NCI-H524 treated with DMSO at 0.1 percent for 48 hours (cell line): ENCODE measurements at places on chromosomes 5 and 9.
A peak's percentile ranks its signal among the peaks of the same experiment; 100 is the strongest.

- DNase-seq: no peak
These were observed 22.7 kb upstream of the FSTL4 start for GRCh38 chr5:133635051-133635450.

DNA sequence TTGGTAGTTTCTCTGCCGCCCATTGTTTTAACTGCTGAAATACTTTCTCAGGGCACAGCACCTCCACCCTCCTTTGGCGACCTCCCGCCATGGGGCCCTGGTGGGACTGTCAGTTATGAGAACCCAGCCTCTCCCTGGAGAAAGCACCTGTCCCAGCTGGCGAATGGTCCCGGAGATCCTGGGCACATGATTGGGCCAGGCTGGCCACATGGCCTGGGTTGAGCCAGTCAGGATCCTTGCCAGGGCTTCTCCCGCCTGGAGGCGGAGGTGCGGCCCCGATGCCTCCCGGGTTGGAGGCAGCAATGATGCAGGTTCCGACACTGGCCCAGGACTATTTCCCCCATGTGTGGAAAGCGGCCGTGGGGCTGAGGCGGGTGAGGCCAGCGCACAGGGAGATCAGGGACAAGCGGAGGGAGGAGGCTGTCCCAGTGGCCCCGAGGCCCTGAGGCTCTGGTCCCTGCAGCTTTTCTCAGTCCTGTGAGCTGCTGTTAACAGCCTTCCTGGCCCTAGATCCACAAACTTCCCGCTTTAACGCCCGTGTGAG lies 13.6 kb downstream of the UNC5A start:
- DNase-seq: no peak

- peak; percentile 23 for DNase-seq
These were observed 796 bp upstream of the GADD45G start for GRCh38 chr9:89603767-89604665.

- DNase-seq: no peak
These were observed 19.1 kb downstream of the TMEM232 start for GRCh38 chr5:110707260-110707844.

GRCh38 chr9:16535555-16535954 lies 334.9 kb downstream of the BNC2 start:
- DNase-seq: no peak

- no peak for DNase-seq
These were observed 23.9 kb downstream of the LARP1 start for GRCh38 chr5:154779105-154779504.

- no peak for DNase-seq
These were observed 29.3 kb upstream of the RPS23 start for GRCh38 chr5:82307451-82307850.

DNA sequence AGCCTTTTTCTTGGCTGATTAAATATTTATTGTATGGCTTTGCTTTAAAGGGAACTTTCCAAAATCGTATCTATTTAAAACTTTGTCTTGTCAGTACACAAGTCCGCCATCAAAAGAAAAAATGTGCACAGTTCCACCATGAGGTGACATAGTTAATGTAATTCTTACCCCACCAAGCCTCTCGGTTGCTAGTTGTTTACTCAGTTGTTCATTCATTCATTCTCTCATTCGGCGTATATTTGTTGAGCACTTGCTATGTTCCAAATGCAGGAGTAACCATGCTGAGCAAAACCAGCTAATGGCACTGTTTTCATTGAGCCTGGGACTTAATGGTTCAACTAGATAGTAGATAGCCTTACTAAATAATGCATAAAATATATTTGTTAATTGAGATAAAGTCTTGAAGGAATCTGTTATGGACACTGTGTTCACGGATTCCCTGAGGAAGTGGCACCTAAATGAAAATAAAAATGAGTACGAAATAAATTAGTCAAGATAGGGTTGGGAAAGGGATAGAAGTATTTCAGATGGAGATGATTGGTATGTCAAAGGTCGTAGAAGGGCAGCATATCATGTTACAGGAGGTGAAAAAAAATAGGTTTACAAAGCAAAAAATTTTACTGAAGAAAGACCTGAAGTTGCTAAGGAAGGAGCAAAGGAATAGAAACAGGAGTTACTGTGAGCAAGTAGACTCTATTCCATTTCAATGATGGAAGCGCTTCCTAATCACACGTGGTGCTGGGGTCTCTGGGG lies 1.5 kb downstream of the DCAF10 start:
- DNase-seq: no peak

DNA sequence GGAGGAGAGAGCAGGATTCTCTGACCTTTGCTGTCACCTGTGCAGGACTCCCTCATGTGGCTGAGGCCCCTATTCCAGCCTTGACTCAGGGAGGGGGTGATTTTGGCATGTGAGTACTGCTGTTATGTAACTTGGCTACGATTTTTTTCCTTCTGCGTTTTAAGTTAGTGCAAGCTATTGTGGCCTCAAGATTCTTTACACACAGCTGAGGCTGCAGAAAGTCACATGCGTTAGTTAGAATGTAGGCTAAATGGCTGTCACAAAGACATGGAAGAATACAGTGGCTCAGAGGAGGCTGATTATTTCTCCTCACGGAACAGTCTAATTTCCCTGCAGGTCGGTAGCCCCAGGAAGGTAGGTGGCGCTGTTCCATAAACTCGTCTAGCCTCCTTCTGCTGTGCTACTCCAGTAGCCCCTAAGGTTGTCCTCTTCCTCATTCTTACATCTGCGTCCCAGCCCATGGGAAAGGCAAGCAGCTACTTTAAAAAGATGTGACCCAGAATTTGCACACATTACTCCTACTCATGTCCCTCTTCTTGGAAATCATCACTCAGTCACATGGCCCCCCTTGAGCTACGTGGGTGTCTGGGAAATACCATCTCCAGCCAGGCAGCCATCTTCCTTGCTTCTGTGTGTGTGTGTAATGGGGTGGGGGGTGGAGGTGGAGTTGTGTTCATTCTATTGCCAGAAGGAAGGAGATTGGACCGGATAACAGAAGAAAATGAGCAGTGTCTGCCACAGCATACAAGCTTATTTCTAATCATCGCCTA lies 486.6 kb downstream of the CCDC171 start:
- DNase-seq: no peak

GRCh38 chr5:31798168-31798567 lies 159.2 kb downstream of the PDZD2 start:
- no peak for DNase-seq

- no peak for DNase-seq
These were observed 22.2 kb upstream of the GFPT2 start for GRCh38 chr5:180375291-180375690.

DNA sequence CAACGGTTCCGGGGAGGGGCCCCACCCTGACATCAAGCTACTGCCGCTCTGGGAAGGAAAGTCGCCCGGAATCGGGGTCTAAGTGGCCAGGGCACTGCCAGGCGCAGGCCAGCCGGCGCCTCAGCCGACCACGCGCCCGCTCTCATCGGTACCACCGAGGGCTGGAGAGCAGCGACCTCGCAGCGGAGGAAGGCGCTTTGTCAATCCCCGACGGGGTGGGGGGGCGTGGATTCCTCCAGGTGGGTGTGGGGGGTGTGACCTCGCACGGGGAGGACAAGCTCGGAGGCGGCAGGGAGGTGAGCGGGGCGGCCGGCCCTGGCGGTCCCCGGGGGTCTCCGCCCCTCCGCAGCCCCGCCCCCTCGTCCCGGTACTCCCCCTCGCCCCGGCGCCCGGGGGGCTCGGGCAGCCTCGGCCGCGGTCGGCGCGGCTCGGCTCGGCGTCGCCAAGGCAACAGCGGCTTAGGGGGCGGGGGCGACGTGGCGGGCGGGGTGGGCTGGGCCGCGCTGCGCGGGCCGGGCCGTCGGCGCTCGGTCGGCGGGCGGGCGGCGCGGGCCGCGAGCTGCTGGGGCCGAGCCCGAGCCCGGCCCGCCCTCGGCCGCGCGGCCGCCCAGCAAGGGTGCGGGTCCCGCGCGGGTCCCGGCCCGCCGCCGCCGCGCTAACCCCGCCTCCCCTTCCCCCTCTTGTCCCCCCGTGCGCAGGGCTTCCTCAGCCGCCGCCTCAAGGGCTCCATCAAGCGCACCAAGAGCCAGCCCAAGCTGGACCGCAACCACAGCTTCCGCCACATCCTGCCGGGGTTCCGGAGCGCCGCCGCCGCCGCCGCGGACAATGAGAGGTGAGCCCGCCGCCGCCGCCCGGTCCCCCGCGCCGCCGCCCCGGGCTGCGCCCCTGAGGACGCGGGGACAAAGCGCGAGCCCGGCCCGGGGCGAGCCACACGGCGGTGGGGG lies 47.5 kb downstream of the DAB2IP start:
- DNase-seq: no peak

GRCh38 chr9:4572184-4572826 lies 82.0 kb downstream of the SLC1A1 start:
- DNase-seq: no peak

- DNase-seq: no peak
These were observed 48.2 kb downstream of the TLE4 start for GRCh38 chr9:79619930-79620329.

GRCh38 chr5:116265471-116265870 lies 180.6 kb downstream of the COMMD10 start:
- DNase-seq: no peak

DNA sequence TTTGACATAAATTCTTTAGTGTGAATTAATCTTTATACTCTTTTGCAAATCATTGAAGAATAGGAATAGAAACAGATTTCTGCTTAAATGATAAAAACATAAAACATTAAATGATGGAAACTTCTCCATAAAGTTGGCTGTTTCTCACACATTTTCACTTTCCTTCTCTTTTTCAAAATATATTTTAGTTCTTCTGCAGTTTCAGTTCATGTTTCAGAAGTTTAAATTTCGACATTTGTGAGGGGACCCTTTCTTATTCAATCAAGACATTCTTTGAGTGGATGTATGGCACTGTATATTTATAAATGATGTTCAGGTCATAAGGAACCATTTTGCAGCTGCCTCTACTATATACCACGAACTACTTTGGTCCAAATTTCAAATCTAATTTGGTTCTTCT lies 34.6 kb downstream of the TNFAIP8 start:
- DNase-seq: no peak

DNA sequence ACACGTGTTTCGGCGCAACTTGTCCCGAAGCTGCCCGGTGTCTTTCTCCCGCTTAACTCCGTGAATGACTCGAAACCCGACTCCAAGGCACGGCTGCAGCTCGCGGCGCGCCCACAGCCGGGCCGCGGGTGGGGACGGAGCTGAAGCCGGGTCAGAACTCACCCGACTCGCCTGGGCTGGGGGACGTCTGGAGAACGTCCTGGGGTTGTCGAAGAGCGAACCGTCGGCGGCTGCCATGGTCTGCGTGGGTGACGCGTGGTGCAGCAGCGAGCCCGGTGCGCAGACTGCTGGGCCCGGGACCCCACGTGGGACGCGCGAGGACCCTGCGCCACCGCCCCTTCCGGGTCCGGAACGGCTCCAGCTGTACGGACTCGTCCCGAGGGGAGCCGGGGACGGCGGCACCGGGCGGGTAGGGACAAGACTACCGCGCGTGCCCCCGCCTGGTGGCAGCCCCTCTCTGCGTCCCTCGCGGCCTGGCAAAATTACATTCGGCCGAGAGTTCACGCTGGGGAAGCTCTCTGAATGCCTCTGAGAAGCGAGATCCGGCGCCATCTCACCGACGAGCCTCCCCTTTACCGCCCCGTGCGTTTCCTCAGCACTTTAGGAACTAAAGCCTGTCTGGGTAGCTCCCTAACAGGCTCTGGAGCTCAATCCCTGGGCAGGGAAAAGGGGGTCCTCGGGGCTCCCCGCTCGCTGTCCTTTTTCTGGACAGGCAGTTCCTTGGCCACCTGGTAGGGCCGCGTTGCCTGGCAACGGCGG lies at the start of gene DDX31:
DDX31 (minus strand) TSS at position 286 of the 759 bp plus-strand sequence; CDS start at position 237, 49 bp downstream.
- DNase-seq: peak; percentile 72

GRCh38 chr5:82717738-82718137 lies 359.5 kb downstream of the TMEM167A start:
- no peak for DNase-seq

GRCh38 chr9:38026840-38027527 lies 42.0 kb downstream of the SHB start:
- no peak for DNase-seq

GRCh38 chr5:136769900-136770684 lies 404.7 kb upstream of the TRPC7 start:
- peak; percentile 36 for DNase-seq

DNA sequence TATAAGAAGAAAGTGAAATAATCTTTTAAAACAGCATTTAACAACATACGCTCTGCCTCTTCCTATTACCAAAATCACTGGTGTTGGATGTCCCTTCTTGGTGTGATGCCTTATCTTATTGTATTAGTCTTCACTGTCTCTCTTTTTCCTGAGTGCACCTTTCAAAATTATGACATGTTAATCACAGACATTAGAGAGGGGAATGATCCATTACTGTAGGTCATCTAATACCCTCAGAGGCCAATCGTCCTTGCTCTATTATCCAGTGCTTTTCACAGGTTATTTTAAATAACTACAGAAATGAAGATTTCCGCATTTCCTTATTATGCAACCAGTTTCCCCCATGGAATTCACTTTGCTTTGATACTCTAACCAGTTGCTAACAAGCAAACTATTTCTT lies 1292.7 kb downstream of the MAT2B start:
- no peak for DNase-seq

DNA sequence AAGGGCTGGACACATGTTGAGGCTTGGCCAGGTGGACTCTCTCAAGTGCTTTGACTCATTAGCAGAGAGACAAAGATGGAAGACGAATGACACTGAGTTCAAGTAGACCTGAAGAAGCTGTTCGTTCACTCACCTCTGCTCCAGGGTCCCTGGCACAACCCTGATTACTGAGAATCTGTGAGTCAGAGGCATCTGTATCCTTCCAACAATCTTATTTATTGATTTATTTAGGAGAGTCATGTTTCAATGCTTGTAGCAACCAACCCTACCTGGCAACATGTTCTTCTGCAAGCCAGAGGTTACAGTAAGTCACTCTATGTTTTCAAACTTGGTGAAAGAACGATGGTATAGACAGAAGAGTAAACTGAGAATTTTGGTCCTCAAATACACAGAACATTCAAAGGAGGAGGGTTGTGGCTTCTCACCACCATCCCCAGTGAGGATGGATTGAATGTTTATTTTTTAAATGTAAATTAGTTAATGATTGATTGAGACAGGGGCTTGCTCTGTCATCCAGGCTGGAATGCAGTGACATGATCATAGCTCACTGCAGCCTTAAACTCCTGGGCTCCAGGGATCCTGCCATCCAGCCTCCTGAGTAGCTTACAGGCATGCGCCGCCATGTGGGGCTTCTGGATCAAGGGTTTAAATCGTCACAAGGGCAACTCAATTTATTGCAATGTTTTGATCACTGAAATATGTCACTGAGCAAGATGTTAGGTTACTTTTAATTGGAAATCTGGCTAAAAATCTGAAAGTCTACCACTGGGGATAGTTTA lies 55.7 kb upstream of the CARTPT start:
- no peak for DNase-seq

DNA sequence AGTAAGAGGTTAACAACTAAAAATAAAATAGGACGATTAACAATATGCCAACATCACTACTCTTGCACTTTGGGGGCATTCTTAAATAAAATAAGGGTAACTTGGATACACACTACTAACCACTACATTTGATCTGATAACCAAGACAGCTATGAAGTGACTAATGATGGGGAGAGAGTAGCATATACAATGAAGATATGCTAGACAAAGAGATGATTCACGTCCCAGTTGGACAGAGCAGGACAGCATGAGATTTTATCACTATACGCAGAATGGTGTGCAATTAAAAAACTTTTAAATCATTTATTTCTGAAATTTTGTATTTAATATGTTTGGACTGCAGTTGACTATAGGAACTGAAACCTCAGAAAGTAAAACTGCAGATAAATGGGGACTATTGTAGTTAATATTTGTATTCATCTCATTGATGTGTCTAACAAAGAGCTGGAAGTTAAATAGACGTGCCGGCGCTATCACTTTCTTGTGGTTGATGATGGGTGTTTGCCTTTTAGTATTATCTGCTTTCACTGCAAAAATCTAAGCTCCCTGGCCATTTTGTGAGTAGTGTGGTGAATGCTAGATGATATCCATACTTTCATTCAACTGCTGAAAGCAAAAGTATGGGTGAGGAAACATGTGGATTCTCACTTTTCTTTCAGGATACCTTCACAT lies 18.7 kb downstream of the GIN1 start:
- no peak for DNase-seq
